ENCODE measurements at places on chromosomes 7 and 10. TPM values are rescaled to one million over a fixed set of nuclear protein-coding genes. Genes with fewer than 3 reads are reported as not detected.

DNA sequence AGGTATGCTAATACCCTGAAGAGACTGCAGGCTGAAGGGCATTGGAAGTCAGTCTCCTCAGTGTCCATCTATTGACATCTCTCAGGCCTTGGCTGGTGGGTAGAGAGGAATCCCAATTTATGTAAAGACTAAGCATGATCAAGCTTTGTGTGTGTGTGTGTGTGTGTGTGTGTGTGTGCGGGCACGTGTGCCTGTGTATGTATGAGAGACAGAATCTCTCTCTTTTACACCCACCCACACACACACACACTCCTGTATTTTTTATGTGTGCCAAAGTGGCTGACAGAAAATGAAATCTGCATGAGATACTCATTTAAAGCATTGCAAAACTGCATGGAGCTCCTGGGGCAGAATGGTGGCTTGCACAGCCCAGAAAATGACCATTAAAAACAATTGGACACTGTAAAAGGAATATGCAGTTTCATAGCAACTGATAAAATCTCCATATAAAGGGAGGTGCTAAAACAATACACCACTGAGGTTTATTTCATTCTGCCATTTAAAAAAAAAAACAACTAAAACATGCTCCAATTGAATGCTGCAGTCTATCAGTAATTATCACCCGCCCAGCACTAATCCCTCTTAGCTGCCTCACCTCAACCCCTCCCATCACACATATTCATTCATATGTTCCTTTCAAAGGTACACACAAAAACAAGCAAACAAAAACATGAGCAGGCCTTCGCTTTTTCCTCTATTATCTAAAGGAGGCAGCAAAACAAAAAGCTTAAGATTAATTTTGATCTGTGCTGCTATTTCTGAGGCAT, 385.0 kb downstream of the KCNMA1 start:
- no peak for DNase-seq

- DNase-seq = no peak
Observed at GRCh38 chr10:116134322-116134721, 138.7 kb downstream of the GFRA1 start.

DNA sequence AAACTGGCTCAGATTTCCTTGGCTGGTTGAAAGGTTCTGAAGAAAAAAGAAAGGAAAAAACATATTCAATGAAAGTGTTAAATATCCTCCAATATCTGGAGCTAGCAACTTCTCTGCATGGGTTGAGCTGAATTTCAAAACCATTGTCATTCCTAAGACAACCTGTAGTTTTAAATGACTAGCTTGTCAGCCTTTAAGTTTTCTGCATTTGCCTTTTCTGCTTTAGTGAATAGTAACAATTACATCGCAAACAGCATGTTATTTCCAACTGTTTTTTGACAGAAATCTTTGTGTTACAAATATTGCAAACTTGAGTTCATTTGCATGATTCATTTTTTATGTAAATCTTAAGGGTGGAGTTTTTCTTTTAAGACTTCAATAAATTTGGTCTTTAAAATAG, 852.3 kb upstream of the CELF2 start:
- DNase-seq = no peak

DNA sequence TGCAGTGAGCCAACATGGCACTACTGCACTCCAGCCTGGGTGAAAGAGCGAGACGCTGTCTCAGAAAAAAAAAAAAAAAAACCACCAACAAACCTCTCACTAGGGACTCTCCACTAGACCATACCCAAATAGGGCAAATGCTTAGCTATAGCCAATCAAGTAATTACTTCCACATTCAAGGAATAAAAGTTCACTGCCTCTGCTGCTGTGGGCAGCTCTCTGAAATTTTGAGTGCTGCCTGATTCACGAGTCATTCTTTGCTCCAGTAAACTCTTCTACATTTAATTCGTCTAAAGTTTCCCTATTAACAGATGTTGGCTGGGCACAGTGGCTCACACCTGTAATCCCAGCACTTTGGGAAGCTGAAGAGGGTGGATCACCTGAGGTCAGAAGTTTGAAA, 4.7 kb upstream of the NRBF2 start:
- no peak for DNase-seq

The GCK gene
- total RNA-seq = not detected

DNA sequence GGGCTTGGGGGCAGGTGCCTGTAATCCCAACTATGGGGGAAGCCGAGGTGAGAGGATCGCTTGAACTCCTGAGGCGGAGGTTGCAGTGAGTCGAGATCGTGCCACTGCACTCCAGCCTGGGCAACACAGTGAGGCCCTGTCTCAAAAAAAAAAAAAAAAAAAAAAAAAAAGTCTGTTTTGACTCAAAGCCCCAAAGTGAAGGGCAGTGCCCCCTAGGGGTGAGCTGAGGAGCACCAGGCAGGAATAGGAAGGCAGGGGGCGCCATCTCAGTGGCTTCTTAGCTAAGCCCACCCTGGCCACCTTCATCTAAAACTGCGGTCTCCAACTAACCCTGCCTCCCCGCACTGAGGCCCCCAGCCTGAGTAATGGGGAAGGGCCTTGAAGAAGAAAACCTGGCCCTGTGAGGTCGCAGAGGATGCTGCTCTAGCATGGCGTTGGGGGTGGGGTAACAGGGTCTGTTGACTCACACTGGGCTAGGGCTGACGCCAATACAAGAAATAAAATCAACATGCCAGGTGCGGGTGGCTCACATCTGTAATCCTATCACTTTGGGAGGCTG, 9.8 kb downstream of the PODXL start:
- no peak for DNase-seq

The PNLIPRP3 gene
- not detected for total RNA-seq

DNA sequence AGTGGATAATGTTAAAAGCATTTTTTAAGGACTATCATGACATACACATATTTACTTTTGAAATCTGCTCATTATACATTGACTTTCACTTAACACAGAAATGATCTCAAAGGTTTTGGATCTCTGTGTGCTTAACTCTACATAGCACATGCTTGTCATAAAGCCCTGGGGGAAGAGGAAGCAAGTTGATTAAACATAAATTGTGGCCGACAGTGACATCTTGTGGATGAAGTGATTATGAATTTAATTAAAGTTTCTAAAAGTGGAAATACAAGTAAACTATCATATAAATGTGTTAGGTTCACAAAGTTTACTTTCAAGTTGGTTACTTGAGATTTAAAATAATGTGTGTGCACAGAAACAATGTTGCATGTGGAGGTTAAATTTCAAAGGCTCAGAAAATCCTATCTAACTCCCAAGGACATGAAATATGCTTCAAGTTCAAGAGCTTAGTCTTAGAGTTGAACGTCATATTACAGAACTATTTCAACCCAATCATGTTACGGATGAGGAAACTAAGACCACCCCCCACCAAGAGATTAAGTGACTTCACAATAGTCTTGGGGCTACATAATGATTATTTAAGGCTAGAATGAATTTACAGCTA, 1247.8 kb downstream of the GATA3 start:
- DNase-seq = no peak

DNA sequence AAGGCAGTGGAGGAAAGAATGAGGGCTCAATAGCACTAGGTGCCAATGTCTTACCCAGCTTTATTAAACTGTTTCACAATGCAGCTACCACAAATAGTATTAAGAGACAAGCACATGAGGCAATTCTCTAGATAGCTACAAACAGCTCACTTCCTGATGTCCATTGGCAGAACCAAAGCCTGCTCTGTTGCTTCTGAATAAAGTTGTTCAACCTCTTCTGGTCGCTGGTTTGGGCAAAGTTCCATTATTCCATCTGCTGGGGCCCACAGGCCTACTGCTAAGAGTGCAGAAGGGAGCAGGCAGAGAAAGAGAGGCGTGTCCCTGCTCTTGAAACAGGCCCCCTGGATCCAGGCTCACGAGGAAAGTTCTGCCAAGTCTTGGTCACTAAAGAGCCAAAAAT, 173.9 kb downstream of the ZNF438 start:
- DNase-seq = no peak
